NCI-H774 (cell line): ENCODE measurements at places on chromosomes 13 and 19.

- no peak for DNase-seq
Measured at GRCh38 chr13:19152403-19152802, 29.2 kb downstream of the TUBA3C start.

DNA sequence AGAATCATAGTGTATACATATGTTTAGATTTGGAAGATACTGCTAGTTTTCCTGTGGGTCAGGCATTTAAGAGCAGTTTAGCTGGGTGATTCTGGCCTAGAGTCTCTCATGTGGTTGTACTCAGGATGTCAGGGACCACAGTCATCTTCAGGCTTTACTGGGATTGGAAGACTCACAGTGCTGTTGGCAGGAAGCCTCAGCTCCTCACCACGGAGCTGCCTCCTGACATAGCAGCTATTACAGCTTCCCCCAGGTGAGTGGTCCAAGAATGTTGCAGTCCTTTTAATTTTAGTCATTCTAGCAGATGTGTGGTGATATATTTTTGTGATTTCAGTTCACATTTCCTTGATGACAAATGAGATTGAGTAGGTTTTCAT is 16.9 kb upstream of the GPR18 start:
- no peak for DNase-seq

DNA sequence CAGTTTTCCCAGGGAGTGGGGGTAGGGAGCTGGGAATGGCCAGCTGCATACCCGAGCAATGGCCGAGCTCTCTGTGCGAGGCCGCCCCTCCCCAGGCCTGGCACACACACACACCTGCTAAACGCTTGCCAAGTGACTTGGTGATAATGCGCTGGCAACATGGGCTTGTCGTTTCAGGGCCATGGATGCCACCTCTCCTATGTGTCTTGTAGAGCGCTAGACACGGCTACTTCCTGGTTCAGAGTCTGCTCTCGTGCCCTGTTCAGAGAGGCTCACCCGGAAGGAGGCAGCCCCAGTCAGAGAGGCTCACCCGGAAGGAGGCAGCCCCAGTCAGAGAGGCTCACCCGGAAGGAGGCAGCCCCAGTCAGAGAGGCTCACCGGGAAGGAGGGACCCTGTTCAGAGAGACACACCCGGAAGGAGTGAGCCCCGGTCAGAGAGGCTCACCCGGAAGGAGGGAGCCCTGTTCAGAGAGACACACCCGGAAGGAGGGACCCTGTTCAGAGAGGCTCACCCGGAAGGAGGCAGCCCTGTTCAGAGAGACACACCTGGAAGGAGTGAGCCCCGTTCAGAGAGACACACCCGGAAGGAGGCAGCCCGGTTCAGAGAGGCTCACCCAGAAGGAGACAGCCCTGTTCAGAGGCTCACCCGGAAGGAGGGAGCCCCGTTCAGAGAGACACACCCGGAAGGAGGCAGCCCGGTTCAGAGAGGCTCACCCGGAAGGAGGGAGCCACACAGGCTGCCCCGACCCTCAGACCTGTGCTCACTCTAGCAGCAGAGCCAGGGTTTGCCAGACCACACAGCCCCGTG is 4.2 kb downstream of the ADPRHL1 start:
- peak; percentile 100 for DNase-seq

DNA sequence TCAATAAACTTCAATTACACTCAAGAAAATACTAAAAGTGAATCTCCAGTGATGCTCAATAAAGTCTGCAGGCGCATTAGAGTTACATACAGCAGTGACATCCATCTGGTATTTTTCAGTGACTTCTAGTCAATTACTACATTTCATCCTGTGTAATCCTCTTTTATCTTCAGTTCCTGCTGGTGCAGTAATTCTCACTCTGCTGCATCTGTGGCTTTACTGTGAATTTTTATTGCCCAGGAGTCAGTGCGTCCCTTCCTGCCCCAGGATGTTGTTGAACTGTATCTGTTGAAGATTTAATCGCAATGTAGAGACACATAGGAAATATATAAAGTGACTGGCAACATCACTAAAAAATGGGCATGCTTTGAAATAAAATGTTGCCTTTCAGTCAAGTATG is 196.3 kb upstream of the TMTC4 start:
- no peak for DNase-seq

DNA sequence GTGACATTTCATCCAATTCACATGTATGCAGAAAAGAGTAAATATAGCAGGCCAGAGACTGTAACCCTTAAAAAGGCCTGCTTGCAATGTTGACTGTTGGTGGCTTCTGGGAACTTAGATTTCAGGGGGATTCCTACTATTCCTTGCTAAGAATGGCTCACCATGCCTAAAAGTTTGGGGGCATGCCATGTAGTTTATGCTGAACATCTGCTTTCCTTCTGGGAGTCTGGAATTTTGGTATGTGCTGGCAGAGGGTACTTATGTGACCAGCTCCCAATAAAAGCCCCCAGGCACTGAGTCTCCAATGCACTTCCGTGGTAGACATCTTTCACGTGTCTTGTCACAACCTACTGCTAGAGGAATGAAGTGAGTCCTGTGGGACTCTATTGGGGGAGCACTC is 88.4 kb upstream of the PCDH8 start:
- DNase-seq: no peak
